Chondrocyte (in vitro differentiated cells): ENCODE measurements at places on chromosomes 13 and 19.

- DNase-seq = no peak
Measured at GRCh38 chr13:76822698-76823267, 63.4 kb downstream of the KCTD12 start.

DNA sequence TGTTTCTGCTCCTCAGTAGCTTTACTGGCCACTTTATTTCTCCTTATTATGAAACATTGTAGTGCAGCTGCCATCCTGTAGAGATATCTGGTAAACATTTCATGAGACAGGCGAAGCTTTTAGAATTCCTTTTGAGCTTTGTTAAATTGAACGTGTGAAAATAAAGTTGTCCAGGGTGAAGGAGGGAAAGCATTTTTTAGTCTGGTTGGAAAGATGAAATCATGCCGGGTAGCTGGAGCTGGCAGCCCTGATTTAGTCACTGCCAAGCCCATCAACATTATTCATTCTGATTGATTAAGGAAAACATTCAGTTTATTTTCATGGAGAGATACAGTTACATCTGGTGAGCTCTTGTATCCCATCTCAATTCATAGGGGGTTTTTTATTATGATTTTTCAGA is 326.2 kb upstream of the GPC6 start:
- DNase-seq = no peak

DNA sequence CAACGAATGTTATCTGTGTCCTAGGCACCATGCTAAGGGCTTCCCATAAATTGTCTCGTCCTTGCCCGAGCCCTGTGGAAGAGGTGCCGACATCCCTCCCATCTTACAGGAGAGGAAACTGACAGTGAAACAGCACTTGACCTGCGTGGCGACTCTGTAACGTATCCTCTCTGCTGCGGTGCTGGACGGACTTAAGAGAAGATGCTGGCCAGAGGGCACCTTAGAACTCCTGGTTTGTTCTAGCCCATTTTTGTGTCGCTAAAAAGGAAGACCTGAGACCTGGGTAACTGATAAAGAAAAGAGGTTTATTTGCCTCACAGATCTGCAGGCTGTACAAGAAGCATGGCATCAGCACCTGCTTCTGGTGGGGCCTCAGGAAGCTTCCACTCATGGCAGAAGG is 68.6 kb downstream of the KCTD15 start:
- DNase-seq = no peak

- DNase-seq = no peak
Measured at GRCh38 chr19:31314849-31315629, 34.2 kb downstream of the TSHZ3 start.

DNA sequence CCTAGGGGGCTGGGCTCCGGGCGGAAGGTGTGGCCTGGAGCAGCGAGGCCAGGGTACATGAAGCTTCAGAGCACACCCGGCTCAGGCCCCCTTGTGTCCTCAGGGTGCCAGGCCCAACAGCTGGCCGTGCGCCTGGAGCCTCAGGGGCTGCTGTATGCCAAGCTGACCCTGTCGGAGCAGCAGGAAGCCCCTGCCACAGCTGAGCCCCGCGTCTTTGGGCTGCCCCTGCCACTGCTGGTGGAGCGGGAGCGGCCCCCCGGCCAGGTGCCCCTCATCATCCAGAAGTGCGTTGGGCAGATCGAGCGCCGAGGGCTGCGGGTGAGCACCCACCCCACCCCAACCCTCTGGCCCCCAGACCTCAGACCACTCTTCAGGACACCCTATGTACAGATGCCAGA is 3.2 kb downstream of the SYDE1 start:
- no peak for DNase-seq
